Cortex of kidney (tissue), 1 donor: ENCODE measurements at places on chromosomes 3 and 15.

DNA sequence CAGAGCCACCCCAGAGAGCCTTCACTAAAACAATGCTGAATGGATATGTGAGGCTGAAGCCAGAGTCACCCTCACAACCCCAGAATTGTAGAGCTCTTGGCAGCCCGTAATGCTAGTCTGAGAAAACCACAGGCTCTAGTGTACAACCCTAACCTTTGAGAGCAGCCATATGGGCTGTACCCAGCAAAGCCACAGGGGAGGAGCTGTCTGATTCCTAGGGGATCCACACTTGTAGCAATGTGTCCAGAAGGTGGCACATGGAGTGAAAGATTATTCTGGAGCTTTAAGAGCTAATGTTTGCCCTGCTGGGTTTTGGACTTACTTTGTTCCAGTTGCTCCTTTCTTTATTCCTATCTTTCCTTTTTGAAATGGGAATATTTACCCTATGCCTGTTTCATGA lies 626.8 kb downstream of the GRM7 start:
- DNase-seq: no peak

- DNase-seq: no peak
Observed at GRCh38 chr3:42119561-42120355, 28.6 kb downstream of the TRAK1 start.

GRCh38 chr3:70982700-70983140 lies 600.8 kb downstream of the FOXP1 start:
- no peak for DNase-seq

DNA sequence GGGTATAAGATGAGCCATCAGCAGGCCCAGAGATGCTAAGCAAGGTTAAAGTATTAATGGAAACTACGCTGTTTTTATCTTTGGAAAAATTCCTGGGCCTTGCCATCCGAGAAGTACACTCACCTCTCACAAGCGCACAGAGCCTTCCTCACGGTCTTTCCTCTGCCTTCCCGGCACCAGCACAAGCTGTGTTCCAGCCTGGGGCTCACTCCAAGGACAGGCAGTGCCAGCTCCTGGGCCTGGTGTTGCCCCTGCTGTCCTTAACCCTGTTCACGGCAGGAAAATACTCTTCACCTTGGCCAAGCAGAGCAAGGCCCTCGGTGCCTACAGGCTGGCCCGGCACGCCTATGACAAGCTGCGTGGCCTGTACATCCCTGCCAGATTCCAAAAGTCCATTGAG lies 14.3 kb upstream of the RHO start:
- no peak for DNase-seq

GRCh38 chr15:96252148-96252547 lies 78.4 kb upstream of the NR2F2 start:
- DNase-seq: no peak

- no peak for DNase-seq
Observed at GRCh38 chr3:145557405-145557804, 603.6 kb downstream of the PLOD2 start.

GRCh38 chr3:194079702-194080172 lies 56.2 kb upstream of the HES1 start:
- DNase-seq: no peak

GRCh38 chr15:37594417-37594816 lies 340.0 kb upstream of the TMCO5A start:
- no peak for DNase-seq

GRCh38 chr3:159731254-159731653 lies 257.4 kb upstream of the IL12A start:
- no peak for DNase-seq

DNA sequence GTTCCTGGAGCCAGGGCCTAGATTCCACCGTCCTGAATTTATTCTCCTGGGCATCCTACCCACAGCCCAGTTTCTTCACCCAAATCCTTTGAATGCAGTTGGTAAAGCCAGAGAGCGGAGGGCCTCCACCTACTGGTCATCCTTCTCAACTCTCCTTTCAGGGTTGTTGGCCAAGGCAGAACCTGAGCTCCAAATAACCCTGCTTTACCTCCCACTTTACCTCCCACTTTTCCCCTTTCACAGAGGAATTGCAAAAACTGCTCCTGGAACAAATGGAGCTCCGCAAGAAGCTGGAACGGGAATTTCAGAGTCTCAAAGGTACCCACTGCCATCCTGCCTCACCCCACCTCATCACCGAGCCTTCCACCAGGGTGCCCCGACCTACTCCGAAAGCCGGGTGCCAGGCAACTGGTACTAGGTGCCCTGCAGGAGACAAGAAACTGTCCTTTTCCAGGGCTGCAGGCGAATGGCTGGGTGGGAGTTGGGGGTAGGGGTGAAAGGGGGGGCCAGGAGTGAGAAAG lies 6.8 kb downstream of the SKOR1 start:
- DNase-seq: no peak

- no peak for DNase-seq
Observed at GRCh38 chr15:80567721-80568157, 127.4 kb upstream of the ABHD17C start.

GRCh38 chr3:11703146-11703545 lies 59.4 kb upstream of the VGLL4 start:
- no peak for DNase-seq

GRCh38 chr3:141710888-141711616 lies 27.0 kb upstream of the RNF7 start:
- no peak for DNase-seq

GRCh38 chr15:63344731-63345390 lies 36.8 kb downstream of the CA12 start:
- no peak for DNase-seq

DNA sequence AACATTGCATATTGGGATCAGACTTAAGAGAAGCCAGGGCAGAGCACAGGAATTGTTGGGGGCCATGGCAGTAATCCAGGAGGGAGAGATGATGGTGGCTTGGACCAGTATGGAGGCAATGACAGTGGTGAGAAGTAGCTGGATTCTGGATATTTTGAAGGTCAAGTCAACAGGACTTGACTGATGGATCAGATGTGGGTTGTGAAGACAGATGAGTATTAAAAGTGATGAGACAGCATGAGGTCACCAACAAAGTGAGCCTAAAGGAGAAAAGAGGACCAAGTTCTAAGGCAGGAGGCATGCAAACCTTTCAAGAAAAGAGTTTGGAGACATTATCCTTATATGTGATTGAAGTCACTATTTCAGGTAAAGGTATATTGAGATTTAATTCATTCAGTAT lies 56.6 kb upstream of the TIPARP start:
- DNase-seq: no peak

DNA sequence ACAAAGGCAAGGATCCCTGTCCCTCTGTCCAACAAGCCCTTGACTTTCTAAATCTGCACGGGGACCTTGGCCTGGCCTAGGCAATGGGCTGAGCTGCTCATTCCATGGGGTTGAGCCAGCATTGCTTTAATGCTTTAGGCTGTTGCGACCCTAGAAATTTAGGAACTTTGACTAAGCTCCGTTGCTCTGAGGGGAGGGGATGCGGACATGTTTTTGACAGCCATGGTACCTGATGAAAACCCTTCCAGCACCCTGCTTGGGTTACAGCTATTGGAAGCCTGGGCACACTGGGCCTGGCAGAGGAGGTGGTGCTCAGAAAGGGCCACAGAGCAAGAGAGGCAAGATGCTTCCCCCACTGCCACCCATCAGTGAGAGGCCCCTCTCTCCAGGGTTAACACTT lies 37.1 kb downstream of the SYNM start:
- DNase-seq: no peak

DNA sequence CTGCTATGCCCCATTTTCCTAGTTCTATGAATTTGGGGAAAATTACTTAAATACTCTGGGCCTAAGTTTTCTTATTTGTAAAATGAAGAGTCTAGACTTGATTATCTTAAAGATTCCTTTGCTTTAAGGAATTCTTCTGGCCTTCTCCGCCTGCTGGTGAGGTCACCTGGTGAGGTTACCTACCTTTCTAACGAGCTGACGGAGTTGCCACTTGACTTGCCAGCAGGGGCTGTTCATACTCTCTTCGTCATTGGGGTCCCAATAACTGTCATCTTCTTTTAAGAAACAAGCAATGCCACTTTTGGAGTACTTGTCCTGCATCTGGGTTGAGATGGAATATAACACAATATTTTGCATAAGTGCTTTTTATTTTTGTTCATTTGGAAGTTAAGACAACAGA lies 8.6 kb downstream of the TNFSF10 start:
- DNase-seq: no peak

- no peak for DNase-seq
Observed at GRCh38 chr15:55513152-55513551, 5.1 kb upstream of the DNAAF4 start.

DNA sequence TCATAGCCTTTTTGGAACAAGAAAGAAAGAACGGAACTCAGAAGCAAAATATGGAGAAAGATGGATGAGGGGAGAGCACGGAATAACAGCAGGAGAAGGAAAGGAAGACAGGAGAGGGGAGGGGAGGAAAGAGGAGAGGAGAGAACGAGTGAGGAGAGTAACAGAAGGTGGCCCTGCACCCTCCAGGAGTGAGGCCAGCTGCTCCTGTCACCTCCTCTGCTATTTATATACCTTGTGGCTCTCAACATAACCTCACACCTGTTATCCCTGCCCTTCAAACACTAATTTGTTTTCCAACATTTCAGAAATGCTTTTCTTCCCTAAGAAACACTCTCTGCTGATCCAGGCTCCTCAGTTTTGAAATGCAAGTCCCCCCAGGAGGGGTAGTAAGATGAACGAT lies 53.4 kb upstream of the ATP2B2 start:
- DNase-seq: no peak

DNA sequence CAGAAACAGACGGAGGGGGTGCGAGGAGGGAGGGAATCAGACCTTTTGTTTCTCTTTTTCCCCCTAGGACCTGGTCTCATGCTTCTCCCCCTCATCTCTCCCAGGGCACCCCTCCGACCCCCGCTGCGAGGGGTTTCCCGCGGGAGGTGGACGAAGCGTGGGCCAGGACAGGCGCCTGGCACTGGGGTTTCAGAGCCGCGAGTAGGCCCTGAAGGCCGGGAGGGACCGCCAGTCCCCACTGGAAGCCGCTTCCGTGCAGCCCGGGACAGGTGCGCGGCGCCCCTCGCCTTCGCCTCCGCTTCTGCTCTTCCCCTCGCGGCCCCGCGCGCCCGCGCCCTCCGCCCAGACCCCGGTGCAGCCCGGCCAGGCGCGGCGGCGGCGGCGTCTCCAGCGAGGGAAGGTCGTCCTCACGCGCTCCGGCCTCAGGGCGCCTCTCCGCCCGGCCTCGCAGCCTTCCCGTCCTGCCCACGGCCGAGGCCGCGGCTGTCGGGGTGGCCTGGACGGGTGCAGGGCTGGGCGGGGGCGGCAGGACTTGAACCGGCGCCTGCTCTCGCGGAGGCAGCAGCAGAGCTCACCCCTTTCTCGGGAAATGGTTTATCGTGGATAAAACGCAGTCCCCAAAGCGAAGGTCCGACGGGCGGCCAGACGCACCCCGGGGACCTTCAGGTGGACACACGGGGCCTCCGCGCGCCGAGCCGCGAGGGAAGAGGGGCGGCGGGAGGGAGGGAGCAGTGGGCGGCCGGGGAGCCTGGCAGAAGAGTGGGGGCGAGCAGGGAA lies 31.5 kb upstream of the ADAMTS17 start:
- DNase-seq: no peak

DNA sequence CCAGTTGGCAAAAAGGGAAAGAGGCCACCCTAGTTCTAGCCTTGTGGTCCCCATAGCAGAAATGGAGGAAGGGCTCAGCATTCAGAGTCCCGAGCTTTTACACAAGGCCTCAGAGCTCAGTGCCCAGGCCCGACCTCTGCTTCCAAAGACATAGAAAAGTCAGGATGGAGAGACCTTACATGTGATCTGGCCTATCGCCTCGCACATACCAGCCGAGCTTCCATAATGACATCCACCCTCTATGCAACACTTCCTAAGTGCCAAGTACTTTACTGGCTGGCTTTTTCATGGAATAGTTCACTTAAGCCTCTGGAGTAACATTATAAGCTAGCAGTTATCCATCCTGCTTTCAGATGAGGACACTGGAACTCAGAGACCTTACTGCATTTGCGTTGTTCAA lies 275.9 kb downstream of the FAM43A start:
- DNase-seq: no peak

GRCh38 chr3:179666030-179666429 lies 13.2 kb downstream of the USP13 start:
- DNase-seq: no peak

DNA sequence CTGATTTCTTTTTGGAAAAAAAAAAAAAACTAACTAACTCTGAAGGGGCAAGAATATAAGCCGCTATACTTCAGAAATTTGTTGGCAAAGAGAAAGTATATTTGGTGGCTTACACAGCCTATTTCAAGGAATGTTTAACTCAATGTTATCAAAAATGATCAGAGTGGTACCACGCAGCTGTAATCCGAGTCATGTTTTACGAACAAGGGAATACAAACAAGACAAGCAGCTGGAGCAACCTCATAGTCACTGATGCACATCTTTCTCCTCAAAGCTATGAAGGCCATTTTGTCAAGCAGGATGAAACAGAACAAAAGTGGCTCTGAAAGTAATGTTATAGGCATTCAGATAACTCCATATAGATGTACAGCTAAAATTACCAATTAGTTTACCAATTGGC lies 81.2 kb downstream of the SCAPER start:
- no peak for DNase-seq

- no peak for DNase-seq
Observed at GRCh38 chr3:17301271-17301670, 416.5 kb downstream of the PLCL2 start.

GRCh38 chr3:31361371-31362273 lies 171.1 kb upstream of the STT3B start:
- no peak for DNase-seq

- no peak for DNase-seq
Observed at GRCh38 chr15:71559098-71559497, 251.3 kb upstream of the NR2E3 start.

- DNase-seq: no peak
Observed at GRCh38 chr3:93910097-93910496, 63.6 kb downstream of the PROS1 start.

DNA sequence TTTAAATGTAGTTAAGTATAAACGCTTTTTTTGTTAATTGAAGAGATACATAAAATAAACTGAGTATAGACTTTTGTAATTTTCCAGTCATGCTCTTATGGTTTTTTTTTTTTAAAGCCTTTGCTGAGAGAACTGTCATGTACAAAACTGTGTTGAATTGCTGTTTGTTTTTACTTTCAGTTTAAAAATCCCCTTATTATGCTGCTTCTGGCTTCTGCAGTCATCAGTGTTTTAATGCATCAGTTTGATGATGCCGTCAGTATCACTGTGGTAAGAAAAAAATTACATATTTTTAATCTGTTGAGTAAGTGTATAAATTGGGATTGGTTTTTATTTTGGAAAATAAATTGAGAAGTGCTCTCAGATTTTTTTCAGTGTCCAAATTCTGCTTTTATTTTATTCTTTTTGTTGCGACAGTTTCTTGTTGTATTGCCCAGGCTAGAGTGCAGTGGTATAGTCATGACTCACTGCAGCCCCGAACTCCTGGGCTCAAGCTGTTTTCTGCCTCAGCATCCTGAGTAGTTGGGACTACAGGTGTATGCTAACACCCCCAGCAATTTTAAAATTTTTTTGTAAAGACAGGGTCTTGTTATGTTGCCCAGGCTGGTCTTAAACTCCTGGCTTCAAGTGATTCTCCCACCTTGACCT lies 40.7 kb downstream of the ATP2C1 start:
- no peak for DNase-seq
